ENCODE measurements at places on chromosomes 2 and 18.

DNA sequence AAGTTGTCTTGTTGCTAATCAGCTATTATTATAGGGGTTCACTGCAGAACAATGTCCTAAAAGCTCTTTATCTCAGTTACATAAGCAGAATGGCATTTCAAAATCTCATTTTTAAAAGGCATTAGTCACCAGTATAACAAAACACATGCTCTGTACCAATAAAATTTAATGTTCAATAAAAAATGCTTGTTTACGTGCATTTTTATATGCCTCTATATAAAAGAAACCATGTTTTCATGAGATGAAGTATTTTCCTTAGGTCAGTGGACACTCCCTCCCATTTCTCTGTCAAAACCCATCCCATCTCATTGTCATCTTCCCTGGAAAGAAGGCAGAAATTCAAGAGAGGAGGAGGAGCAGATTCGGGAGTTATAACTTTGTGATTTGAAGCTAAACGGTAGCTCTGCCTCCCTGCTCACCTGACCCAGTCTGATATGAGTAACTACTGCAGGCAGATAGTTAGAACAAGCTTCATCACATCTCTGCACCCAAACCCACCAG, 231.9 kb upstream of the SIX2 start:
- DNase-seq, result peak; percentile 29

GRCh38 chr2:224884188-224884587, 158.1 kb downstream of the DOCK10 start:
- DNase-seq, result peak; percentile 63

DNA sequence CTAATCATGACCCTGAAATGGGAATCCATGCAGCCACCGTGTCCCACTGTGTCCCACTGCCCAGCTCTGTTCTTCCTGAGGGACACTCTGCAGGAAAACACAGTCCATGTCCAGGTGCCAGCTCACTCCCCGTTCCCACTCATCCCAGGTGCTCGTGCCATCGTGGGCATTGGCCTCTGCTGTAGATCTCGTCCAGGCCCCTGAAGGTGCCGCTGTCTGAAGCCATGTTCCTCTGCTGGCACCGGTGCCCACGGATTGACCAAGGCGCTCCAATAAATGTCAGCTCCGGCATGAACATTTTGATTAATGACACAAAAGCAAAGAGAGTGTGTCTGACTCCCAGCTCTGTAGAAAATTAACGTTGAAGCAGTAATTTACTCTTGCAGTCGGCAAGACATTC, 280.1 kb upstream of the SALL3 start:
- DNase-seq, result no peak

DNA sequence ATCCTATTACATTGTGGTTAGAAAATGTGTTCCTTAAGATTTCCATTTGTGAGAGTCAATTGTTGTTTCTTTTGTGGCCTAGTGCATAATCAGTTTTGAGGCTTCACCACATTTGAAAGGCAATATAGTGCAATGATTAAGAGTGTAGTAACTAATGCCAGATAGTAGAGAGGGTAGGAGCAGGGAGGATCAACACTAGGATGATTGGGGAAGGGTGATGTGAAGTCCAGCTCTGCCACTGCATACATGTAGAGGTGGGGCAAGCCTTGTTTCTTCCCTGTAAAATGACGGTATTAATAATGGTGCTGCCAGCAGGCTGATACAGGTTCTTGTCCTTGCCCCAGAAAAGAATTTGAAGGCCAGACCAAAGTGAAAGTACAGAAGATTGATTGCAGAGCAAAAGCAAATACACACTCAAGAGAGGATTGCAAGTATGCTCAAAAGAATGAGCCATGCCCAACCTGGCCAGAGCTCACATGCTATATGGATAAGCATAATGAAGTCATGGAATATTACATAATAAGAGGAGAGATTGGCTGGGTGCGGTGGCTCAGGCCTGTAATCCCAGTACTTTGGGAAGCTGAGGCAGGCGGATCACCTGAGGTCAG, 8.0 kb downstream of the SP100 start:
- no peak for DNase-seq

GRCh38 chr18:3479978-3480509, 30.1 kb downstream of the TGIF1 start:
- no peak for DNase-seq

DNA sequence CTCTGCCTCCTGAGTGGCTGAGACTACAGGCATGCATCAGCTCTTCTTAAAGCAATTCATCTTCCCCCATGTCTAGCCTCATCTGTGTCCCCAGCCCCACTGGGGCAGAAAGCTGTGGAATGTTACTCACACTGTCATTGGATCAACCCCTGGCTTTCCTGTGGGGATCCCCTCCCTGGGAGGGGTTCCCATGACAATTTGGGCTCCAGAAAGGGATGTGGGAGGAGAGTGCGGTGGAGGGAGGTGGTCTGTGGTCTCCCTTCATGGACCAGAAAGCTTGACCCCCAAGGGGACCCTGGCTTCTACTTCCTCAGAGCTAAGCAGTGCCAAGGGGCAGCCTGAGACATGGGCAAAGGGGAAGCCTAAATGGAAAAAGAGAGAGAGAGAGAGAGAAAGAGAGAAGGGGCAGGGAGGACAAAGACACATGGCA, 1.3 kb downstream of the NGEF start:
- DNase-seq, result no peak

DNA sequence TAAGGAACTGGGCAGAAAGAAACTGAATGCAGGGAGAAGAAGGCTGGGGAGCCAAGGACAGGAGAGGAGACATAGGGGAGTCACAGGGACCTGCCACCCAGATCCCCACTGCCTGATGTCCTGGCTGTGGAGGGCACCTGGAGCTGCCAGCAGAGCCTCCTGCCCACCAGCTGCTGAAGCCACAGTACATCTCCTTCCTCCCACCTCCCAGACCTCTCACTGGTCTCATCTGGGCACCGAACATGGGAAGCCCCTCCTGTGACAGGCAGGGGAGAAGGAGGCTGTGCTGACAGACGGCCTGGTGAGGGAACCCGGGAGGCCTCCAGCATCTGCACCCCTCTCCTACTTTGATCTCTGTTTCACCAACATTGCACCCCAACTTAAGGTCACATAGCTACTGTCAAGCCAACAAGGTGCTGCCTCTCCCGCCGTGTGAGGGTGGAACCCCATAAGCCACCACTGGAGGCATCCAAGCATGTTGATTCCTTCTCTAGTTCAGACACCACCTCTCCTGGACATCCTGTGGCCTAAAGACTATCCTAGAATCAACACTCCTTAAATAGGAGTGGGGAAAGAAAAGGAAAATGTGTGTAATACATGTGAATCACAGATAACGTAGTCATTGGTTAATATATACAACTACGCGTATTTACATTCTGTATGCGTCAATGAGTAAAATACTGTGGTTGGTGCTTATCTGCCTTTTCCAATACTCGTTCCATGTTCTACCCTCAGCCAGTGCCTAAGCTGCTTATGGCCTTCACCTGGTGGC, 3.5 kb upstream of the RNPEPL1 start:
- no peak for DNase-seq

DNA sequence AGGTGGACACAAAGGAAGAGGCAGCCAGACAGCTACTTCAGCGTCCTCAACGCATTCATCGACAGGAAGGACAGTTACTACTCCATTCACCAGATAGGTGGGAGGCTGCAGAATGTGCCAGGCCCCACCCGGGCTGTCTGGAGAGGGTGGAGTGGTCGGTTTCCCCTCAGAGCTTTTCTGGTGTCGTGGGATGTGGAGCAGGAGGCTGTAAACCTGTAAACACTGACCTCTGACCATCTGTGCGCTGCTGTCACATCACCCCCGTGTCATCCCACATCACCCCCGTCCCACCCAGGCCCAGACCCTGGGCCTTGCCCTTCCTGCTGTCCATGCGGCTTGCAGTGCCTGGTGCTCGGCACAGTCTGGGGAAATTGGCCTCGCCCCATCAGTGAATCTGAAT, 17.1 kb downstream of the ATG4B start:
- DNase-seq, result no peak

- DNase-seq, result no peak
Observed at GRCh38 chr2:100397118-100397860, 20.2 kb downstream of the CHST10 start.

GRCh38 chr2:42768706-42769256, 4.8 kb upstream of the OXER1 start:
- no peak for DNase-seq

- no peak for DNase-seq
Observed at GRCh38 chr2:83273322-83273721, 1185.8 kb downstream of the SUCLG1 start.

DNA sequence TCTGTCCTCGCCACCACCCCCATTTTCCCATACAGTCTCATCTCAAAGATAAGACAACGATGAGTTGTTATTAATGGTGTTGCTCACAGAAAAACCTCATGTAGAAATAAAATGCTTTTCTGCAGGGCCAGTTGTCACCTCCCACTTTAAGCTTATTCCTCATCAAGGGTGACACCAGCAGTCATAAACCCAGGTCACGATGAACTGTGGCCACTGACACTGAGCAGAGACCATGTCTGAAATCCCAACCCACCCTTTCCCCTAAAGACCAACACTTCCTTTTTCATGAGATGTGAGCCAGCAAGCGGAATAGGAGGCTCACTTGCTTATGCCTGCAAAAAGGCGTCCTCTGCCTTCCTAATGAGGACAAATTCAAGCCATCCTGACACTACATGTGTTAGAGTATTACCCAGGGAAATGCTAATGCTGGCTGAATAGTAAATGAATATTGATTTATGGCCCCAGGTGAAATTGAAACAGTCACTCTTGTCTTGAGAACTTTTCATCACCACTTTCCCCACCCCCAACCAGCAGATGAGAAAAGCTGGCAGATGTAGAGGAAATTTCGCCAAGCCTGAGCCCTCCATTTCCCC, 228.4 kb downstream of the MGAT5 start:
- no peak for DNase-seq

- DNase-seq, result no peak
Observed at GRCh38 chr2:50777954-50778353, 254.0 kb downstream of the NRXN1 start.

- no peak for DNase-seq
Observed at GRCh38 chr2:175136334-175137215, 31.4 kb downstream of the ATF2 start.

DNA sequence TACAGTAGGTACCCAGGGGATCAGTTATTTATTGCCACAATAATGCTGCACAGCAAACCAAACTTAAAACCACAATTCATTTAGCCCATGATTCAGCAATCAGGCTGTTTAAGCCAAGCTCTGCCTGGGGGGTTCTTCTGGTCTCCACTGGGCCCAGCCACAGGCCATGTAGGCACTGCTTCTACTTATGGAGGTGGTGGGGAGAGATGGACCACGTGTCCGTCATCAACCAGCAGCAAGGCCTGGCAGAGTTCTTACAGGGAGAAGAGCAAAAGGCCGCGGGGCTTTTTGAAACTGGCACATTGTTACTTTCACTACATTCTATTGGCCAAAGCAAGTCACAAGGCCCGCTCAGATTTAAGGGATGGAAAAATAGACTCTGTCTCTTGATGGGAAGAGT, 76.3 kb upstream of the DAPL1 start:
- DNase-seq, result no peak

DNA sequence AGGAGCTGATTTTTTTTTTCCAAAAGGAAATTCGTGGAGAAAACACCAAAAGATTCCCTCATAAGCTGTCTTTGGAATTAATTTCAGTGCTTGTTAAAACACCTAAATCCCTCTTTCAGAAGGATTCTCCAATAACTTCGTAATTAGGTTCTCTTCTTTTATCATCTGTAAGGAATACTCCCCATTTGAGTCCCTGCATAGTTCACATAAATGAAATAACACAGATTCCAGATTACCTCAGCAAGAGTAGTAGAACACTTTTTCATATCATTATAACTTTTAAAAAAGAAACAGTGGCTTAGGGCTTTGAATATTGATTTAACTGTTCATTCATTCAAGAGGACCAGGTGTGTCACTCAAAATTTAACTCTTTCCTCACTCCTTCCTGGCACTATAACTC, 55.5 kb downstream of the ARHGAP28 start:
- no peak for DNase-seq

- peak; percentile 99 for DNase-seq
Observed at GRCh38 chr2:64859312-64860212, 129.6 kb upstream of the SLC1A4 start.

GRCh38 chr18:49628881-49629795, 67.3 kb downstream of the LIPG start:
- no peak for DNase-seq

DNA sequence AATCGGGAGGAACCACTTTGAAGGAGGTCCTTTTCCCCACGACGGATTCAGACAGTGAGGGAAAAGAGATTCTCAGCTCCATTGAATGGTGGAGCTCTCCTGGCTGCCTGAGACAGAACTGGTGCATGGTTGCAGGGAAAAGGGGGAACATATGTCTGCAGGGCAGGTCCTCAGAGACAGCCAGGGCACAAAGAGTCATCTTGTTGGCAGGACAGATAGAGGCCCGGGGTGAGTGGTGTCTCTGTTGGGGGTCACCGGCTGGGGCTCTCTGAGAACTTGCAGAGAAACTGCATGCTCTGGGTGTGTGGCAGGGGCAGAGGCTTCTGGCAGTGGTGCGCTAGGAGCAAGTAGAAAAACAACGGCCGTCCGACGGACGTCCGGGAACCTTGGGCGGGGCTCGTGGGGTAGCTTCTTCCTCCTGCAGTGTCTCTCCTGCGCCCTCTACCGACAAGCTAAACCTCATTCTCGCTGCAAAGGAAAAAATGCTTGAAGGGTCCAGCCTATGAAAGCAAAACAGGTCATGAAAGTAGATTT, 94.3 kb downstream of the CDCA7 start:
- peak; percentile 58 for DNase-seq

DNA sequence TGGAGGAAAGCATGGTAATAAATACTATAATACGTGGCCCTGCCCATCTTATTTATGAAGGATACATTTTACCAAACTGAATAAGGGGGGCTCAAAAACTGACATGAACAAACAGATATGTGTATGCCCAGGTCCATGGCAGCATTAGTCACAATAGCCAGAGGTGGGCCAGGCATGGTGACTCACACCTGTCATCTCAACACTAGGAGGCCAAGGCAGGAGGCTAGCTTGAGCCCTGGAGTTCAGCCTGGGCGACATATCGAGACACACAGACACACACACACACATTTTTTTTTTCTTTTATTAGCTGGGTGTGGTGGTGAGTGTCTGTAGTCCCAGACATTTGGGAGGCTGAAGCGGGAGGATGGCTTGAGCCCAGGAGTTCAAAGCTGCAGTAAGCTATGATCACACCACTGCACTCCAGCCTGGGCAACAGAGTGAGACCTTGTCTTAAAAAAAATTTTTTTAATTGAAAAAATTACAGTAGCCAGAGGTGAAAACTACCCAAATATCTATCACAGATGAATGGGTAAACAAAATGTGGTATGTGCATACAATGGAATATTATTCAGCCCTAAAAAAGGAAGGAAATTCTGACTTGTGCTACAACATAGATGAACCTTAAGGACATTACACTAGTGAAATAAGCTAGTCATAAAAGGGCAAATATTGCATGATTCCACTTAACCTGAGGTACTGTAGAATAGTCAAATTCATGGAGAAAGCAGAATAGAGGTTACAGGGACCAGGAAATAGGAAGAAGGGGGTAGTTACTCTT, 8.0 kb downstream of the ATP8B1 start:
- DNase-seq, result no peak

- no peak for DNase-seq
Observed at GRCh38 chr2:10783421-10783820, 29.2 kb downstream of the PDIA6 start.

GRCh38 chr2:239085201-239085992, 237.5 kb downstream of the TWIST2 start:
- no peak for DNase-seq

- DNase-seq, result no peak
Observed at GRCh38 chr2:59303272-59303671, 1062.1 kb upstream of the FANCL start.

All from foreskin fibroblast (primary cell).